Brain microvascular endothelial cell (primary cell): ENCODE measurements at places on chromosomes 13 and 19.

DNA sequence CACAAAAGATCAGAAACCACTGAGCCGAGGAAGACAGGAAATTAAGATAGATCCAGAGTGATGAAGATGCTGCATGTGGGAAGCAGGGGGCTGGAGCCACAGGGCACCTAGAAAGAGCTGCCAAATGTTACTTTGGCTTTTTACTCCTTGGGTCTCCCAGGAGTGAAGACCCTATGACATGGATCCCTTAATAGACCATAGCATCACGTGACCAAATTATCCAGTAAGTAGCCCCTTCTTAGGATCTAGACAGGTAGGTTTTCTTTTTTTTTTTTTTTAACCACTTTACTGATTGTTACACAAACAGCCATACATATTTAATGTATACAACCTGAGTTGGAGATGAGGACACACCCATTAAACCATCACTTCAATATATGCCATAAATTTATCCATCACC is 183.9 kb upstream of the SOX21 start:
- DNase-seq: no peak

- DNase-seq: no peak
These were observed 355.0 kb downstream of the MYO16 start for GRCh38 chr13:108984251-108984920.

GRCh38 chr13:28953714-28954418 is 133.7 kb downstream of the MTUS2 start:
- DNase-seq: no peak

- DNase-seq: no peak
These were observed 684.5 kb upstream of the SLITRK1 start for GRCh38 chr13:84566780-84567179.

GRCh38 chr13:108755083-108755482 is 125.7 kb downstream of the MYO16 start:
- DNase-seq: no peak

DNA sequence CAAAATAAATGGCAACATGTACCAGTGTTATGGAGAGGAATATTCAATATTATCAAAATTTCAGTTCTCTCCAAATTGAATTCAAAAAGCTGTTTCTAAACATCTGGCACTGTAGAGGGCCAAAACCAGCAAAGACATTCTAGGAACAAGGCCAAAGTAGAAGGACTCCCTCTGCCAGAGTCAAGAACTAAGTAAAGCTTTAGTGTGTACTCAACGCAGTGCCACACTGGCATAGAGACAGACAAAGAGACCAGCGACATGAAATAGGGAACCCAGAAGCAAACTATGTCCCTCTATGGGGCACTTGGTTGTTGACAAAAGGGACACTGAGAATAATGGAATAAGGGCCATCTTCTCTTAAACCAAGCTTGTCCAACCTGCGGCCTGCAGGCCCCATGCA is 15.6 kb downstream of the SCGB2B2 start:
- no peak for DNase-seq

GRCh38 chr13:89150362-89150761 is 1479.2 kb downstream of the SLITRK5 start:
- no peak for DNase-seq

DNA sequence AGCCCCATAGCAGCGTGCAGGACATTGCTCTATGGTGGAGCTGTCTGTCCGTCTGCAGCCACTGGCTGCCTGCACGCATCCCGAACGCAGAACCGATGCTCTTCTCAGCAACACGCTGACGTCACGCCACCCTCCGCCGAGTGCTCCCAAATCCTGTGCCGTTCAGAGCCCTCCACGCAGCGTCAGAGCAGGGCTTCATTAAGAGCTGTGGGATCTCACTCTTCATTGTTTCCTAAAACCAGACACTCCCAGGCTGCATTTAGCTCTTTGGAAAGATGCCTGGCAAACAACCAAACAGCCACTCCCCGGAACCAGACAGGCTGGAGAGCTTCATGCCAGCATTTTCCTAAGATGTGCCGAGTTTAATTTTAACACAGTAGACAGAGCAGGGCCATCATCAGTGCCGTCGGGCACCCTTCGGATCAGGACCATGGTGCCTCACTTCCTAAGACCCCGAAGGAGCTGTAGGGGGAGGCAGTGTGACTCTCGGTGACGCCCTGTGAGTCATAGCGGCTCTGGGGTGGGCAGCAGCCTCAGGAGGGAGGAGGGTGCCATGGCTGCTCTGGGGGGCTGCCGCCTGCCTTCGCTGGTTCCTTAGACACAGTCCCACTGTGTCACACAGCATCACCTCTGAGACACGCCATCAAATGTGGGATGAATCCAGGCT is 131.5 kb upstream of the MCF2L start:
- no peak for DNase-seq

DNA sequence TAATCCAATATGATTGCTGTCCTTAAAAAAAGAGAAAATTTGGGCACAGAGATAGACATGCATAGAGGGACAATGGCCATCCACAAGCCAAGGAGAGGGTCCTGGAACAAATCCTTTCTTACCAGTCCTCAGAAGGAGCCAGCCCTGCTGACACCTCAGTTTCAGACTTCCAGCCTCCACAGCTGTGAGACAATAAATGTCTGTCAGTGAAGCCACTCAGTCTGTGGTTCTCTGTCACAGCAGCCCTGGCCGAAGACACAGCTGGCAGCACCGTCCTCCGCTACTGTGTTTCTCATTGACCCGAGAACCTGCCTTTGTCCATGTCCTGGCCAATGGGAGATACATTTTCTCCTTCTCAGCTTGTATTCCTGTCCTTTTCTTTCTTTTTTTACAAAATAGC is 207.9 kb downstream of the TM9SF2 start:
- DNase-seq: no peak

- DNase-seq: peak; percentile 3
These were observed 9.4 kb downstream of the IFNL2 start for GRCh38 chr19:39277598-39277997.

GRCh38 chr13:104320446-104320845 is 1254.2 kb upstream of the SLC10A2 start:
- peak; percentile 54 for DNase-seq

DNA sequence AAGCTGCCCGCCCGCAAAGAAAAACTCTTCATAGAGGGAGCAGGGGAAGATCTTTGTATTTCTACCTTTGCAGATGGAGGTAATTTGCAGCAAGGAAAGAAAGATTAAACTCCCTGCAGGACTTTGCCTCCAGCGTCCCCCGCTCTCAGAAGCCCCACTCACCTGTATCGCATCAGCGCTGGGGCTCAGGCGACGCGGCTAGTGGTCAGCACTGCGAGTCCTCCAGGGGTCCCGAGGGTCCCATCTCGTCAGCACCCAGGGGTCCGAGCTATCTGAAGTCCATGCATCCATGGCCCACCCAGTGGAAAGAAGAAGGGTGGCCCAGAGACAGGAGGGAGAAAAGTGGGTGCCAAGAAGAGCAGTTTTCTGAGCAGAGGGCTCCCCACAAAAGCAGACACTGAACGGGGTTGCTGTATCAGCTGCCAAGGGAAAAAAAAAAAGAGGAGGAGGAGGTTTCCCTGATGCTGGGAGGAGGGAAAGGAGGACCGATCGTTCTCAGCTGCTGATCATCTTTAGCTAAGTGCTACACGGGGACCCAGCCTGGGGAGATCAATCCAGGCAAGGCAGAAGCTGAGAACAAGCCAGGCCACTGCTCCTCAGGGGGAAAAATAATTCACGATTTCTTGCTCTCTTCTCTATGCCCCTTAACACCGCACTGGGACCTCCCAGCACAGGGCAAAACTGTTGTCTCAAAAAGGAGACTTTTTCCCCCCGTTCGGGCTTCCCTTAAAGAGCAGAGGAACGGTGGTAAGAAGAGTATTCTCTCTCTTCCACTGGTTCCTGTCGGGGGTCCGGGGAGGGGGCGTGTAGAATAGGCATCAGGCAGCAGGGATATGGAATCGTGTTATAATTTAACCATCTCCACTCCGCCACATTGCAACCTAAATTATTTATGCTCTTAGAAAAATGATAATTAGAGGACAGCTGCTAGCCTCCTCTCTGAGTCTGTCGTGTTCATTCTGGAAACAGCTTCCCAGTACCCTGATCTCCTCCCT is 117.7 kb upstream of the CACNA1A start:
- DNase-seq: no peak

- no peak for DNase-seq
These were observed 230.8 kb downstream of the DLEU7 start for GRCh38 chr13:50612717-50613116.

- no peak for DNase-seq
These were observed 472.8 kb downstream of the LIG4 start for GRCh38 chr13:107742544-107742943.

GRCh38 chr19:42176990-42177685 is 40.3 kb downstream of the DEDD2 start:
- DNase-seq: peak; percentile 48

- DNase-seq: no peak
These were observed 1.9 kb downstream of the ZNF586 start for GRCh38 chr19:57771417-57771816.

DNA sequence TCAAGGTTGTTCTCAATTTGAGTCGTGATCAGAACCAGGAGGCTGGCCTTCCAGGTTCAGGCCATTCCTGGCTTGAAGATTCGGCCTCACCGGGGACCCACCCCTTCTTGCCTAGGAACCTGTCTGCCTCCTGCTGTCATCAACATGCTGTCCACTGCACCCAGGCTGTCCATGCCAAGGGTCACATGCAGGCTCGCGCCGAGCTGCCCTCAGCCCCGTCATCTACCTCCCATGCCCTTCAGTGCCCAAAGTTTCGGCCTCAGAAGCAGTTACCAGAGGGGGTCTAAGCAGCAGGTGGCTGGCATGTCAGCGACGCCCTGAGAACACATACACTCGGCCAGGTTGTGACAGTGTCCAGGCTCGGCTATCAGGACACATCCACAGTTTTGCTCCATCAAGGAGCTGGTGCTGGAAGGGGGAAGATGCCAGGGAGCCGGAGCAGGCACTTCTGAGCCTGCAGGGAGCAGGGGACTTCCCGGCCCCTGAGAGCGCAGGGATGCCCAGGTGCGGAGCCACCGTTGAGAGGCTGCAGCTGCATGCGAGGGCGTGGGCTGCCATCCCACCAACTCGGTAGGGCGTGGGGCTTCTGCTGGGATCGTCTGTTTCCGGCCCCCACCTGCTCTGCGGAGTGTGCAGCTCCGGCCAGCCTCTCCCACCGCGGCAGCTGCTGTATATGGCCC is 590.9 kb upstream of the SLITRK5 start:
- DNase-seq: no peak

DNA sequence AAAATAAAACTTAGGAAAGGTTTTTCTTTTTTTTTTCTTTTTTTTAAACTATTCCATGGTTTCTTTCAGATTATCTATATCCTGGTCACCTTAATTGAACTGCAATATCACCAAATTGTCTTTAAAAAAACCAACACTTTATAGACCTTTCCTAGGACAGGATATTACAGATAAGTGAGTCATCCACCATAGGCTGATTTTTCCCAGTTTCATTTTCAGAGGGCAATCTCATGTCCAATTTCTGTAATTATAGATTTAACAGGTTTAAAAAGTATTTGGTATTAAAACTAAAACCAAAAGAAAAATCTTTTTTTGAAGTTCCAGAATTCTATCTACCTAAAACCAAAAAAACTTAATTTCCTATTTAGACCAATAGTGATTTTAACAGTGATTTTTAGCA is 13.2 kb downstream of the SPART start:
- no peak for DNase-seq

DNA sequence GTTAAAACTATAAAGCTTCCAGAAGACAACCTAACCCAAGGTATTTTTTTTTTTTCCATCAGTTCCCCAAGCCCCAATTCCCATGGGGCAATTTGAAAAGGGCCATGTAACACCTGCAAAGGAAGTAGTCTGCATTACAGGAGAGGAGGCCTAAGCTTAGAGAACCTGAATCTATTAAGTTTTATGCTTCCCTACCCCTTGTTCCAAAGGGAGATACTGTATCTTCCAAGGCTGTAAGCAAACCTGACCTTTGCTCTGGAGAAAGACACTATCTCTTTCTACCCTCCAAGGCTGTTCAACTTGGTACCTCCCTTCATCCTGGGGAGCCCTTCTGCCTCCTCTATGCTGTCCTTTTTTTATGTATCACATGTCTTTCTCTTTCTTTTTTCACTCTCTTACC is 15.0 kb downstream of the KATNAL1 start:
- DNase-seq: no peak

- DNase-seq: peak; percentile 79
These were observed 197.1 kb downstream of the ITGBL1 start for GRCh38 chr13:101649488-101650126.

DNA sequence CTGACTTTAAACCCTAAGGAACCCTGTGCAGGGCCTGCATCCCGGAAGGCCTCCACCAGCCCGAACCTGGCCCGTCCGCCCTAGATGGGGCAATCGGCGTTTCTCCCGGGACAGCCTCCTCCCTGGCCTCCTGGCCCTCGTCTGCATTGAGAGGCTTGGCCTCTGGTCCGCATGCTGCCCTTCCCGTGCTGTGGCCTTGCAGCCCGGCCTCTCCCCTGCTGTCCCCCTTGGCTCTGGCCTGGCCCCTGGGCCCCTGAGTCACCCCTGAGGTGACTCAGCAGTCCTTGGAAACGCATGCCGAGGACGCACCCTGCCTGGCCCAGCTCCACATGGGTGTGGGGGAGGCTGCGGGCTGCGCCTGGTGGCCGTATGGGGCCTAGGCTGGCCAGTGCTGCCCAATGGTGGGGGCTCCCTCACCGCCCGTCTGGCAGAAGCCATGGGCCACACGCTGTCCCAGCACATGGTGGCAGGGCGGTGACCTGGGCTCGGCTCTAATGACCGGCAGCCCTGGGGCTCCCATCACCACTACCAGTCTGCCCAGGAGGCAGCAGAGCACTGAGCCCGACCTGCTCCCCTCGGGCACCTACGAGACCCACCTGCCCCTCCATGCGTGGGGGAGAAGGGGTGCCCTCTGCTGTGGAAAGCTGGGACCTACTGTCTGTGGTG is 25.7 kb downstream of the SH3GL1 start:
- peak; percentile 63 for DNase-seq

GRCh38 chr19:41355802-41356201 is 2.1 kb upstream of the TGFB1 start:
- no peak for DNase-seq

DNA sequence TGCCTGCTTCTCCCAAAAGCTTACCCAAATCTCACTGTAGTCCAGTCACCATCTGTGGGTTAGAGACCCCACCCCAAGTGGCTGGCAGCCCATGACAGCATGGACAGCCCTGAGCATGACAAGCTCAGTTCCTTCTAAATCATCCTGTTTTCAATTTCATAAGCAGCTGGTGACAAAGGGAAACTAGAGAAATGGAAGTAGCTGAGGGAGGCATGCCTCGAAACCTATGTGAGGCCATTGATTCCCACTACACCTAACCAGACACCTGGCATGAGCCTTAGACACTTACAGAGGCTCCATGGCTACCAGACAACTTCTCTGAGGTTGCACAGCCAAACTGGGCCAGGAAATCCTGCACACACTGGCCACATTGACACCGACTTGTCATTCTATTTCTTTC is 56.2 kb downstream of the ABCC4 start:
- DNase-seq: no peak

- DNase-seq: peak; percentile 39
These were observed 21.5 kb upstream of the SGCG start for GRCh38 chr13:23159205-23159759.
